Stimulated activated CD8-positive, alpha-beta memory T cell treated with anti-CD3 and anti-CD28 coated beads, Interleukin-7, amount 100 ng/mL, for 1 hour (primary cell): ENCODE measurements at places on chromosomes 6 and 20.

DNA sequence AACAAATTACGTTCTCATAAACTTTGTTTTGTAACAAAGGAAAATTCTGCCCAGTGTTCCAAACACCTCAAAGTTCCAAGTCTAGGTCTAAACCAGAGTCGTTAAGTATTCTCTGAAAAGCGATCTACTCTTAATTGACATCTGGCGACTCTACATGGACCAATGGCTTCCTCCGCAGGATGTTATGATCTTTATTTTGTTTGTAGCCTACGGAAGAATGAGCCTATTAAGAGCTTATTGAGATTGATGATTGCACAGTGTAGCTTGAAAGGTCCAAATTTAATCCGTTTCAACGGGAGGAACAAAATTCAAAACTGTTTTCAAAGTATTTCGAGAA, 61.1 kb downstream of the FAM217A start:
- no peak for DNase-seq

- DNase-seq: no peak
These were observed 128.4 kb downstream of the LINC00237 start for GRCh38 chr20:20977786-20978185.

DNA sequence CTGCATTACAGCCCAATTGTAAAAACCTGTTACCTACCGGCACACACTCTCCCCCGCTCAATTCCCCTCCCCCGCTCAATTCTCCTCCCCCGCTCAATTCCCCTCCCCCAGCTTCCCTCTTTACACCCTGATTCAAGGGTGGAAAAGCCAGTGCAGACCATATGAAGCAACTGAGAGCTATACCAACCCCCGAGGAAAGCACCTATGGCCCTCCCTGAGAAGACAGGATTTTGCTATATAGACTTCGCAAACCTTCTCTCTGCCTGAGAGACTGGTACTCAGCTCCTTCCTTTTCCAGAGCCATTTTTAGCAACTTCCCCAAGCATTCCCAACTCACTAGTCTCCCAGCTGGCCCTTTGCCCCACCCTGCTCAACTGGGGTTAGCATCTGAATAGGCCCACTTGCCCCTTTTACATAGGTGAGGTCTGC, 7.6 kb downstream of the GNAS-AS1 start:
- no peak for DNase-seq

GRCh38 chr6:155103816-155104366, 108.8 kb downstream of the TIAM2 start:
- no peak for DNase-seq
